ENCODE measurements at places on chromosomes 7 and 10.
A peak's percentile ranks its signal among the peaks of the same experiment; 100 is the strongest.

GRCh38 chr10:514137-514671 is 175.3 kb downstream of the DIP2C start:
- no peak for DNase-seq

GRCh38 chr7:28409716-28410627 is 2.3 kb upstream of the CREB5 start:
- no peak for DNase-seq

- no peak for DNase-seq
These were observed 227.7 kb upstream of the SEMA3E start for GRCh38 chr7:83876593-83876992.

DNA sequence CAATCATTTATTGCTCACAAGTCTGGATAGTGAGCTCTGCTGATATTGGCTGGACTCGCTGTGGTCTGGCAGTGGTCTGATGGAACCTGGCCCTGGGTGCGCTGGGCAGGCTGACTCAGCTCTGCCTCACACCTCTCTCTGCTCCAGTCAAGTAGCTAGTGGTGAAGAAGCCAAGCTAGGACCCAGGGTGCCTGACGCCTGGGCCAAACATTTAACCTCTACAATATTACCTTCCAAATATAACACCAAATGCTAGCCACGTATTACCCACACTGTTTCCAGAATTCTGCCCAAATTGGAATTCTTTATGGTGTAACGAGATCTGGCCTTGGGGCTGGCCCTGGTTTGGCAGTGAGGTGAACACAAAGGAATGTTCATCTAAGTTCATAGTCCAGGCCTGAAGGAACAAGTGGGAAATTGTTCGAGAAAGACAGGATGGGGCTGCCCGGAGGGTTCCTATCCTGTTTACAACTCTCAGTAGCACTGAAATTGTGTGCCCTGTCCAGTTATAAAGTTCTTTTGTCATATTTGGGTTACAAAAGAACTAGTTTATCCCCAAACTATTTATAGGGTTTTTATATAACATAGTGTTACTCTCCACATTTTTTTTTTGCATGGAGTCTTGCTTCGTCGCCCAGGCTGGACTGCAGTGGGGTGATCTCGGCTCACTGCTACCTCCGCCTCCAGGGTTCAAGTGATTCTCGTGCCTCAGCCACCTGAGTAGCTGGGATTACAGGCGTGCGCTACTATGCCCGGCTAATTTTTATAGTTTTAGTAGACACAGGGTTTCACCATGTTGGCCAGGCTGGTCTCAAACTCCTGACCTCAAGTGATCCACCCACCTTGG is 16.3 kb downstream of the OR2AE1 start:
- no peak for DNase-seq

- no peak for DNase-seq
These were observed 107.2 kb downstream of the RUNDC3B start for GRCh38 chr7:87735360-87735759.

DNA sequence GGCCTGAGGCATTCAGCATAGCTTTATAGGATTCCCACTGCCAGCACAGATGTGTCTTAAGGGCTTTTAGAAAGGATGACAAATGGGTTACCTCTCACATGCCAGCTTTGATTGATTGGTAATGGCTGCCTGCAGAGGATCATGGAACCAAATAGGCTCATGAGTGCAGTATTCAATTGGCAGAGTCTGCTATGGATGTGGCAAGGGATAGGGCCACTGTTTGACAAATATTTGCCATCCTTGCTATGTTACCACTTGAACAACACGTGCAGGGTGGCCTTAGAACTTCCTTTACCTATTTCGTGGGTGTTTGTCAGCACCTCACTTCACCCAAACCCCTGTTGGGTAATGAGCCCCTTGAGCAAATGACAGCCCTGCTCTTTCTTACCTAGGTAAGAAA is 139.2 kb downstream of the C10orf105 start:
- no peak for DNase-seq

DNA sequence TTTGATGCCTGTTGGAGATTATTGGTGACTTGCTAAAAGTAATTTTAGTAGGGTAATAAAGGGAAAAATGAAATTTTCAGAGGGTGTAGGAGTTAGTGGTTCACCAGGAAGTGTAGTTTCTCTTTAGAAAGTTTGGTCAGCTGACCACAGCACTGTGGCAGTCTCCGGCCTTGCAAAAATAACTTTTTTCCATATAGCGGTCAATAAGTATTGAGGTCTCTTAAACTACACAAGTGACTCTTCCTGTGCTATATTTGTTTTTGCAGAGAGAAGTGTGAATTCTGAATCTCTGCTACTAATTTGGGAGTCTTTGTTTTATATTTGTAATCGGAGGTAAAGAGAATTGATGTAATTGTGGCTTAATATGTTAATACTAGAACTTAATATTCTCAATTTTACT is 24.3 kb downstream of the PTPN12 start:
- DNase-seq, result no peak

DNA sequence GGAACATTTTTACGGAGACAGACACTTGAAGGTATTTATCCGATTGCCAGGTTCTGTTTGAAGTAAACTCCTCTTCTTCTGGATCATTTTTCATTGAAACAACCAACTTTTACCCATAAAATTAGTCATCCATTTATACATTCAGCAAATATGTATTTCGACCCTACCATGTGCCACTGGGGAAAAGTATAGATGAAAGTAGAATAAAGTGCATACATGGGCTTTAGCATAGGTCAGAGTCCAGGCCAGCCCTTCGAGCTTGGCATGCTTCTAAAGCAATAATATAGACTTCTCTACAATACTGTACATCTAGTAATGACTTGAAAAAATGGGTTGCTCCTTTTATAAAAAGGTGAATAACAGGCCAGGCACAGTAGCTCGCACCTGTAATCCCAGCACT is 10.1 kb downstream of the SLC25A16 start:
- DNase-seq, result no peak

- DNase-seq, result no peak
These were observed 12.8 kb upstream of the CARD11 start for GRCh38 chr7:3056234-3057065.

DNA sequence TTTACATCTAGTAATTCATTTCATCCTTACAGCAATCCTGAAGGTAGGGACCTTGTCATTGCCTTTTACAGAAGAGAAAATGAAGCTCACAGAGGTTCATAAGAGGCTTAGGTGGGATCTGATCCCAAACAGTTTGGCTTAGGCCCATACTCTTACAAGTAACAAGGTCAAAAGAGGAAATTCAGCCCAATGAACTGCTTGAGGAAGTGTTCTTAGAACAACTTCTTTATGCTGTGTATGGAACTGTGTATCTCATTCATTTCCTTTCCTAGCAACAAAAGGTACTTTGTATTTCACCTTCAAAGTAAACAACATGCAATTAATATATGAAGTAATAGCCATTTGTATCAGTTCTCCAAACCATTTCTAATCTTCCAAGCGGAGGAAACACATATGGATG is 79.3 kb downstream of the AVL9 start:
- no peak for DNase-seq

GRCh38 chr7:155066417-155066950 is 3.6 kb upstream of the HTR5A start:
- no peak for DNase-seq

GRCh38 chr7:45076946-45077345 is 11.8 kb downstream of the NACAD start:
- no peak for DNase-seq

- DNase-seq, result no peak
These were observed 44.8 kb downstream of the MYOF start for GRCh38 chr10:93437086-93437945.

GRCh38 chr7:125567686-125568085 is 638.1 kb upstream of the POT1 start:
- DNase-seq, result no peak

GRCh38 chr7:139635526-139636302 is 112.2 kb downstream of the CLEC2L start:
- peak; percentile 85 for DNase-seq

GRCh38 chr7:21580073-21580521 is 37.3 kb downstream of the DNAH11 start:
- no peak for DNase-seq

DNA sequence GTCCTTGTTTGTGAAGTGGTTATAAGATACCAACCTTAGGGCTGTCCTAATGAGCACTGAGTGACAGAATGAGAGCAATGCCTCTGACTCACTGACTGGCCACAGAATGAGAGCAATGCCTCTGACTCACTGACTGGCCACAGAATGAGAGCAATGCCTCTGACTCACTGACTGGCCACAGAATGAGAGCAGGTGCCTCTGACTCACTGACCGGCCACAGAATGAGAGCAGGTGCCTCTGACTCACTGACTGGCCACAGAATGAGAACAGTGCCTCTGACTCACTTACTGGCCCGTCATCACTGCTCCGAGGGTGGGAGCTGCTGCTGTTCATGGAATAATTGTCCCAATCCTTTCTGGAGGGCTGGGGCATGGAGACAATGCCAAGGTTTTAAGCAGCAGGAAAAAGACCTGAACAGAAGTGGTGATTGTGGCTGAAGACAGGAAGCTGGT is 265.2 kb upstream of the PPP2R2D start:
- no peak for DNase-seq

GRCh38 chr7:64744680-64745079 is 49.5 kb upstream of the ZNF138 start:
- DNase-seq, result no peak

- DNase-seq, result no peak
These were observed 1187.9 kb downstream of the XPNPEP1 start for GRCh38 chr10:108735380-108735779.

- DNase-seq, result no peak
These were observed 10.1 kb downstream of the UNCX start for GRCh38 chr7:1242606-1243289.

DNA sequence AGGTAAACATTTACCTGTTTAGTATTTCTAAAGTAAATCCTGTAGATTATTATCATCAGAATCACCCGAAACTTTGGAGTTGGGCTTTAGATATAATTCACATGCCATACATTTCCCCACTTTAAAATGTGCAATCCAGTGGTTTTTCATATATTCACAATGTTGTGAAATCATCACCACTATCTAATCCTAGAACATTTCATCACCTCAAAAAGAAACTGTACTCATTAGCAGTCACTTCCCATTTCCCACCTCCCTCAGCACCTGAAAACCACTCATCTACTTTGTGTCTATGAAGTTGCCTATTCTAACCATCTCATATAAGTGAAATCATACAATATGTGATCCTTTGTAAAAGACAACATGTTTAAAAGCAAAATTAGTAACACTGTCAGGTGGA is 182.6 kb downstream of the FZD1 start:
- no peak for DNase-seq

- no peak for DNase-seq
These were observed 997.0 kb upstream of the POT1 start for GRCh38 chr7:125926621-125927020.

GRCh38 chr7:92834507-92835260 is 1.7 kb downstream of the CDK6 start:
- DNase-seq, result no peak

DNA sequence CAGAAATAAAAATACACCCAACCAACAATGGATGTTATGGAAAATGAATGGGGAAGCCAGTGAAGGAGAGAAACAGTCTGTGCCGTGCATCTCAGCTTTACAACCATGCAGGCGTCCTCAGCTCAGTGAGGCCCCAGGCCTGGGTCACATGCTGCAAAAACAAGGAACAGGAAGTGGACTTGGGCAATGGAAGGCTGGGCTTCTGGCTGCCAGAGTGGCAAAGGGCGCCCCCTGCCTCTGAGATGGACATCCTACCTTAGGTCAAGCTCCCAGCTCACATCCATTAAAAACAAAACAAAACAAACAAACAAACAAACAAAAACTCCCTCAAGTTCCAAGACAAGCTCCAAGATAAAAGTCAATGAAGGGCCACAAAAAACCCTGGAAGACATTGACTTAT is 54.7 kb upstream of the AFAP1L2 start:
- DNase-seq, result peak; percentile 57

DNA sequence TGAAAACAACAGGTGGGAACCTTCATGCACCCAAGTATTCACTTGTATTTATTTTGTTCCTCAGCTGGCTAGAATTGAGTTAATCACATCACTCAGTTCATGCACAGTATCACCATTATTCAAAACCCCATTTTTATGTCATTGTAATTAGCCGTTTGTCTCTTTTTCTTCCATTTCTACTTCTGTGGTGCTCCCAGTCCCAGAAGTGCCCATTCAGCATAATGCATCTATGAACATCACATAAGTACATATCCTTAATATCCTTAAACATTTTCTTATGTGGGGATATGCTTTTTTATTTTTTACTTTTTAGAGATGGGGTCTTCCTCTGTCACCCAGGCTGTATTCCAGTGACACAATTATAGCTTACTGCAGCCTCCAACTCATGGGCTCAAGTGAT is 510.9 kb upstream of the MGMT start:
- DNase-seq, result no peak

GRCh38 chr10:22986771-22987542 is 59.1 kb downstream of the ARMC3 start:
- DNase-seq, result no peak

Data from activated naive CD4-positive, alpha-beta T cell treated with anti-CD3 and anti-CD28 coated beads for 36 hours (primary cell).